C1 segment of cervical spinal cord (tissue), 14 donors: ENCODE measurements at places on chromosomes 11 and 22.

- no peak for DNase-seq
Measured at GRCh38 chr11:119788911-119789560, 60.0 kb upstream of the NECTIN1 start.

DNA sequence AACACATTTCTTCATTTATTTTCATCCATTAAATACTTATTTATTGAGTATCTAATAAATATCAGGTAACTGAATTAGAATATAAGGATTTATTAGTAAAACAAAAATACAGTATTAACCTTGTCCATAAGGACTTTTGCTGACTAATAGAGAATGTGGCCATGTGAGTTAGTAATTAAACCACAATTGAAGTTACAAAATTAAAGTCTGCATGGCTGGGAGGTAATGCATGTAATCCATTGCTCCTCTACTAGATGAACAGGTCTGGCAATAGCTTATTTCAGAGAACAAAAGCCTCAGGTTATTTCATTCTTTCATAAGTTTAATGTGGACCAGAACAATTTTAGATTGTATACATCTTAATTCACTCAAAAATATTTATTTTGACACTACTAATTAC is 9.9 kb upstream of the CARD18 start:
- no peak for DNase-seq

DNA sequence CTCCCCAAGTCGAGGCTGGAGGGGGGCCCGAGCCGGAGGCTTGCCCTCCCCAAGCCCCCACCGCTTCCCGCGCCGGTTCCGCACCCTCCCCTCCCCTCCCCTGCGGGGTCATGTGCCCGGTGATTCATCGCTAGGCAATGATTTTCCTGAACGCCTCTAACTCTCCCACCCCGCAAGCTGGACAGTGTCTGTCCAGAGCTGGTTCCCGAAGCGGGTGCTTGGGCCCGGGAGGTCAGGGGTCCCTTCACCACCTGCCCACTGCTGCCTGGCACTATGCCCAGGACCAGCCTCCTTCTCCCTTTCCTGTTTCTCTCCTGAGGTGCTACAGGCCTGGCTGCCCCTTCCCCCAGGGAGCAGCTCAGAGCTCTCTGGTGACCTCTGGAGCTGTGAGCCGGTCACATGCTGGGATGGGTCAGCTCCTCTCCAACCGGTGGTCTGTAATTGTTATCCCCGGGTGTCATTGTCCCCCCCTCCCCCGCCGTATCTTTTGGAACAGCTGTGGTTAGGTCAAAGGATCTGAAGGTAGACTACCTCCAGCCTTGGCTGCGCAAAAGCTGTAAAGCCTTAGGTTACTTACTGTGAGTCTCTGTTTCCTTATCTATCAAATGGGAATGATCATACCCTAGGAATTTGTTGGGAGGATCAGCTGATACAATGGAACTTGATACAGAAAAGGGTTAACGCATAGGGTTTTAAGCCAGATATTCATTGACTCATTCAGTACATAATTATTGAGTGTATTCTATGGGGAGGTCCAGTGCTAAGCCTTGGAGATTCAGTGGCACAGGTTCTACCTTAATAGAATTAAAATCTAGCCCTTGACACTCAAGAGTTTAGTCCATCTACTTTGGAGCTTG is 753 bp downstream of the STX3 start:
- peak; percentile 40 for DNase-seq

- DNase-seq: no peak
Measured at GRCh38 chr11:45702511-45702910, 37.1 kb upstream of the CHST1 start.

GRCh38 chr22:42791721-42792452 is 65.2 kb downstream of the ARFGAP3 start:
- no peak for DNase-seq

- DNase-seq: no peak
Measured at GRCh38 chr22:47228767-47229166, 466.3 kb downstream of the TBC1D22A start.

DNA sequence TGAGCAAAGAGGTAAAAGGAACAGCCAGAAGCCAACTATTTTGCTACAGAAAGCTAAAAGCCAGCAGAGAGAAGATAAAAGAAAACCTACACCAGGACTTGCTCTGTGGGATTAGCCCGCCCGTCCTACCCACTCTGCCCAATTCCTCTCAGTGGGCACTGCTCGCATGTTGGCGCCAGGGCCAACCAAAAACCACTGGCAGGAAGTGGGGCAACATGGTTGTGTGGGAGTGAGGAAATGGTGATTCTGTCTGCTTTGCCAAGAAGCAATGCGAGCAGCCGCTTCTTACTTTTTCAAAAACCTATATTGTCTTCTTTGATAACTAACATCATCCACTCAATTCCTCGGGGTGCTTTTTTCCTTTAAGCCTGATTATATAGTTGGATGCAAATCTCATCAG is 14.2 kb upstream of the APOA1 start:
- peak; percentile 15 for DNase-seq

GRCh38 chr11:109862835-109863234 is 230.4 kb upstream of the ZC3H12C start:
- DNase-seq: no peak

GRCh38 chr11:63832336-63832735 is 6.6 kb upstream of the MARK2 start:
- DNase-seq: no peak
